Stimulated activated CD8-positive, alpha-beta memory T cell treated with anti-CD3 and anti-CD28 coated beads, Interleukin-7, amount 100 ng/mL, for 1 hour (primary cell): ENCODE measurements at places on chromosomes 11 and 22.

GRCh38 chr11:70790671-70791300 is 392.5 kb downstream of the CTTN start:
- no peak for DNase-seq

DNA sequence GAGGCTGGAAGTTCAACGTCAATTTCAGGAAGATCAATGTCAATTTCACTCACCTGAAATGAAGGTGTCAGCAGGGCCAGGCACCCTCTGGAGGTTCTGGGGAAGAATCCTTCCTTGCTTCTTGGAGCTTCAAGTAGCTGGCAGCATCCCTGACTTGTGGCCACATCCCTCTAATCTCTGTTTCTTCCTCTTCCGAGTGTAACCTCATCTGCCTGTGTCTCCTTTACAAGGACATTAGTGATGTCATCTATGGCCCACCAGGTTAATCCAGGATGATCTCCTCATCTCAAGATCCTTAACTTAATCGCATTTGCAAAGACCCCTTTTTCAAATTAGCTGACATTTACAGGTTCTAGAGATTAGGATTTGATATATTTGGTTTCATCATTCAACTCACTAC is 240.8 kb upstream of the MTNR1B start:
- DNase-seq = no peak

GRCh38 chr22:24437091-24437490 is 9.7 kb downstream of the ADORA2A start:
- no peak for DNase-seq

GRCh38 chr11:134916421-134917213 is 504.6 kb upstream of the B3GAT1 start:
- DNase-seq = no peak

DNA sequence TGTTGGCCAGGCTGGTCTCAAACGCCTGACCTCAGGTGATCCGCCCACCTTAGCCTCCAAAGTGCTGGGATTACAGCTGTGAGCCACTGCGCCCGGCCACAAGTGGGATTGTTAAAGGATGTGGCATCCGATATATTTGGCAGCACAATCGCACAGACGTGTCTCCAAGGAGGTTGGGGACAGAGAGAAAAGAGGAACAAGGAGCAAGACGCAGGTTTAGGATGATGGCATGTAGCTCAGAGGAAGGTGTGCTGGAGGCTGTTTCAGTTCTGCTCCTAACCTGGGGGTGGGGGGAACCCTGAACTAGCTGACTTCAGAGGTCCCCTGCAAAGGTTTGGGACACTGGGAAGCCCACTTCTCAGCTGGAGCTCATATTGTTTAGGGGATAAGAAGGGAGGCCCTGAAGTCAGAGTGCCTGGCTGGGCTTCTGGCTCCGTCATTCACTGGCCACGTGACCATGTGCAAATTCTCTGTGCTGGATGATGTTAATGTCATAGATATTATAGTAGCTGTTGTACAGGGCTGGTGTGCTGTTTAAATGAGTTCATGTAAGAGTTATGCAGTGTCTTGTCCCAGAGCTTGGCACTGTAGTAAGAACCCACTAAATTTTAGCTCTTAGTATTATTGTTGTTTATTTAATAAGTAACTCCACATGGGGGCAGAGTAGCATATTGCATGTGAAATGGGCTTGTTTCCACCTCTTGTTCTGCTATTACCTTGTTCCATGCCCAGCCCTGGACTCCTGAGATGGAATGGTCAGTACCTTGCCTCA is 129.7 kb downstream of the ST3GAL4 start:
- DNase-seq = no peak

DNA sequence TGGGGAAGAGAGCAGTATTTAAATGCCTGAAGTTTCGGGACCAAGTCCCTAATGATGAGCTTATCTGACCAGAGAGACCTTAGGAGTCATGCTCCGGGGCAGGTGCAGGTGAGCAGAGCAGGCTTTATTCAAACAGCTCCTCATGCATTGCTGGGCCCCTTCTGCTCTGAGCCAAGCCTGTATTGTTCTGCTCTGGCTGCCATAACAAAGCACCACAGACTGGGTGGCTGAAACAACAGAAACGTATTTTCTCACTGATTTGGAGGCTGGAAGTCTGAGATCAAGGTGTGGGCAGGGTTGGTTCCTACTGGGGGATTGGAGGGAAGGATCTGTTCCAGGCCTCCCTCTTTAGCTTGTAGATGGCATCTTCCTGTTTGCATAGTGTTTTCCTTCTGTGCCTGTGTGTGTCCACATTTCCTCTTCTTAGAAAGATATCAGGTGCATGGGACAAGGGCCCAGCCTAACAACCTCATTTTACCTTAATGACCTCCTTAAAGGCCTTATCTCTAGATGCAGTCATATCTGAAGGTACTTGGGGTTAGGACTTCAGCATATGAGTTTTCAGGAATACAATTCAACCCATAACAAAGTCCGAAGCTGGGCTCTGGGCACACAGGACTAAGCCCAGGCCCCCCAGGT is 97.1 kb upstream of the PARVA start:
- DNase-seq = no peak

GRCh38 chr22:26616650-26617049 is 1.2 kb downstream of the CRYBB1 start:
- no peak for DNase-seq
